ENCODE measurements at places on chromosomes 4 and X. TPM values are rescaled to one million over a fixed set of nuclear protein-coding genes. Genes with fewer than 3 reads are reported as not detected.

Gene SEL1L3
- 81.3 TPM for polyA plus RNA-seq

Gene NUP54
- polyA plus RNA-seq = 22.8 TPM

Gene NHSL2
- 0.24 TPM for polyA plus RNA-seq

Gene TMPRSS11B
- polyA plus RNA-seq = not detected

Gene EPGN
- not detected for polyA plus RNA-seq

All from spleen (tissue), 13 donors.